ENCODE measurements at places on chromosomes 2 and 18.

DNA sequence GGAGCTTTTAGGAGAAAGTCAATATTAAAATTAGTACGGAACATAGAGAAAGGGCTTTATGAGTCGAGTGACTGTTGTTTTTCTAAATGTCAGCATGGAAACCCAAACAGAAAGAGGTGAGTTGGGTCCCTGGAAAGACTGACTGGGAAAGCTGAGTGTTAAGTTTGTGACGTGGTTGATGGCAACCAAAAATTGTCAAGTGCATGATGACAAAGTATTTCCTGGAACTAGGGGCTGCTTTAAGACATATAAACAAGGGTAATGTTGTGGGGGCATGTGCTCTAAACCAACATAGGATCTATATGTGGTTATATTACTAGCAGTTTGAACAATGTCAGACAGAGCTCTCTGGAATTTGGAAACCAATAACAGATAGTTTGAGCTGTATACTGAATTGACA lies 50.9 kb upstream of the GPD2 start:
- DNase-seq, result peak; percentile 3

GRCh38 chr18:76514573-76514972 lies 19.5 kb upstream of the ZNF516 start:
- no peak for DNase-seq

- no peak for DNase-seq
These were observed 117.9 kb downstream of the AGAP1 start for GRCh38 chr2:235611756-235612155.

GRCh38 chr2:189662669-189663226 lies 1.5 kb downstream of the ASNSD1 start:
- no peak for DNase-seq

GRCh38 chr2:119517433-119517832 lies 6.8 kb downstream of the SCTR start:
- peak; percentile 36 for DNase-seq

- no peak for DNase-seq
These were observed 293.2 kb upstream of the ZNF804A start for GRCh38 chr2:184305105-184305504.

GRCh38 chr2:164593959-164594358 lies 27.3 kb downstream of the GRB14 start:
- no peak for DNase-seq

Data from activated CD4-positive, alpha-beta T cell treated with anti-CD3 and anti-CD28 coated beads for 24 hours (primary cell).